ENCODE measurements at places on chromosomes 5 and 9.
A peak's percentile ranks its signal among the peaks of the same experiment; 100 is the strongest.

DNA sequence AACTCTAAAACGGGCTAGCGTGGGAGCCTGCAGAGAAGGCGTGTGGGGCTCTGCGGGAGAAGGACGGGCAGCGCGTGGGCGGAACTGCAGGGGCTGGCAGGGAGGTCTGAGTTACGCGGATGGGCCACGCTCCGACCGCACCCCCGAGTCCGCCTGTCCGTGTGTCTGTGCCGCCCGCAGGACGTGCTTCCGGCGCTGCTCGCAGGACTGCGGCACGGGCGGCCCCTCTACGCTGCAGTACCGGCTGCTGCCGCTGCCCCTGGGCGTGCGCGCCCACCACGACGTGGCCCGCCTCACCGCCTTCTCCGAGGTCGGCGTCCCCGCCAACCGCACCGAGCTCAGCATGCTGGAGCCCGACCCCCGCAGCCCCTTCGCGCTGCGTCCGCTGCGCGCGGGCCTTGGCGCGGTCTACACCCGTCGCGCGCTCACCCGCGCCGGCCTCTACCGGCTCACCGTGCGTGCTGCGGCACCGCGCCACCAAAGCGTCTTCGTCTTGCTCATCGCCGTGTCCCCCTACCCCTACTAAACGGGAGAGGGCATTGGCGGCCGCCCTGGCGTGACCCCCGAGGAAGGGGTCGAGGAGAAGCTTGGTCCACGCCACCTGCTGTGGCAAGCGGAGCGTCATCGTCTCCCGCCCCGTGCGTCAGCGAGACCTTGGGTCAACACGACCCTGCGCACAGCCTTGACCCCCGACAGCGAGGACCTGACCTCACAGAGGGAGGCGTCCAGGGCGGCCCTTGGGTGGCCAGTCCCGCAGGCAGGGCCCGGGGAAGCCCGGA is 11.4 kb upstream of the ASS1 start:
- H3K4me3 ChIP-seq: peak overlapping the region; percentile 42
- peak; percentile 84 for DNase-seq
- H3K36me3 ChIP-seq: no peaks in the 10 kb centered on the region
- peaks cover 14% of the 10 kb centered on the region for H3K4me1 ChIP-seq
- H3K27me3 ChIP-seq: peaks cover 19% of the 10 kb centered on the region

GRCh38 chr5:157855404-157855994 is 3.4 kb downstream of the CLINT1 start:
- no peaks in the 10 kb centered on the region for H3K27me3 ChIP-seq
- H3K27ac ChIP-seq: no peak overlapping the region
- peak overlapping the region; percentile 25 for H3K4me3 ChIP-seq
- DNase-seq: peak; percentile 83

DNA sequence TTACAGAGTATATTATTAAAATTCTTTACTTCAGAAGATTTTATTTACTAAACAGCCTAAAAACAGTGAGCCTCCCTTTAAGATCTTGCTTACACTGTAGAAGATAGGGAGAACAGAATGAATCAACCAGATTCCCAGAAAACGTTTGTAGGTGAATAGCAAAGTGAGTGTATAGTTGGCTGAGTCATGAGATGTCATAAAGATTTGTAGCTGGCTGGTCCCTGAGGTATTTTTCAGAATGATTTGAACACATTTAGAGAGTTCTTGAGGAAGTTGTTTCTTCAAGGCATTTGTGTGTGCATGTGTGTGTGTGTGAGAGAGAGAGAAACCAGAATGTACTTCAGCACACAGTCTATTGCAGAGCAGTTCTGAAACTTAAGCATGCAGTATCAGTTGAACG is 159.4 kb upstream of the PRR16 start:
- H3K27ac ChIP-seq: no peak overlapping the region
- DNase-seq: no peak
- H3K4me1 ChIP-seq: no peaks in the 10 kb centered on the region
- H3K36me3 ChIP-seq: no peaks in the 10 kb centered on the region
- no peaks in the 10 kb centered on the region for H3K27me3 ChIP-seq
- H3K4me3 ChIP-seq: no peak overlapping the region

DNA sequence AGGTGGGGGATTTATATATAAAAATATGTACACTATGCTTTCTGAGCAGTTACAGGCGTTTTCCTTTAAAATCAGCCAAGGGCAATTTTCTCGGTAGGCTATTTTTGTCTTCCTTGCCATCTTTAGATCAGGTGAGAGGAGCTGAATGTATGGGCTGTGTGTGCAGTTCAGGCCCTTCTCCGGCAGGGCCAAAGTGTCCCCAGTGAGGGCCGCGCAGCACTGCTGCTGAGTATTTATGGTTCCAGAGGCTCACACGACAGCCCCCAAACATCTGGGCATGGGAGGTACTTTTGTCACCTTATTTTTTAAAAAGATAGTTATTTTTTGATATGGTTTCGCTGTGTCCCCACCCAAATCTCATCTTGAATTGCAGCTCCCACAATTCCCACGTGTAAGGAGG is 11.5 kb downstream of the GFPT2 start:
- DNase-seq: no peak
- peaks cover 12% of the 10 kb centered on the region for H3K4me1 ChIP-seq
- H3K4me3 ChIP-seq: no peak overlapping the region
- H3K27me3 ChIP-seq: no peaks in the 10 kb centered on the region
- H3K36me3 ChIP-seq: peaks cover 10% of the 10 kb centered on the region

- H3K4me1 ChIP-seq: no peaks in the 10 kb centered on the region
- no peak for DNase-seq
- no peak overlapping the region for H3K27ac ChIP-seq
- no peaks in the 10 kb centered on the region for H3K36me3 ChIP-seq
Observed at GRCh38 chr5:101590384-101590783, 687.3 kb upstream of the ST8SIA4 start.

- H3K4me3 ChIP-seq: peak overlapping the region; percentile 94
- peak overlapping the region; percentile 98 for H3K27ac ChIP-seq
- no peak for DNase-seq
- peaks cover 76% of the 10 kb centered on the region for H3K4me1 ChIP-seq
- H3K27me3 ChIP-seq: no peaks in the 10 kb centered on the region
- peaks cover 27% of the 10 kb centered on the region for H3K36me3 ChIP-seq
Observed at GRCh38 chr5:178232920-178233429, 373 bp upstream of the PHYKPL start.

DNA sequence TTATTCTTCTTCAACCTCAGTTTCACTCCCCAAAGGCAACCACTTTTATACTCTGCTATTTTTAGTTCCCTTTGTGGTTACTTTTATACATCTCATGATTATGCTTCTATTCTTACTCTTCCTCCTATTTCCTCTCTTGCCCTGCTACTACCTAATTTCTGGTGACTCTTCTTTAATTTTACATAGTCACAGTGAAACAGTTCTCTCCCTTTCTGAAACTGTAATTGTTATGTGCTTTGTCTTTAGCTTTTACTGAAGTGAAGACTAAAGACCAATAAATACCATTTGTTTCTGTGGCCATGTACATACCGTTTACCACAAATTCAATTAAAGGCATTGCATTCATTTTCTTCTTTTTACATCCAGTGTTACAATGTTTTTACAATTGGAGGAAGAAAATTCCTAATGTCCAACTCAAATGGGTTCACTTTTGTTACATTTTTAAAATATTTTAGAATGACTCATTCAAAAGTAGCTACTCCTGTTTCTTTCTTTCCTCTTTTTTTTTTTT is 410.6 kb downstream of the PSAT1 start:
- no peaks in the 10 kb centered on the region for H3K4me1 ChIP-seq
- H3K27me3 ChIP-seq: no peaks in the 10 kb centered on the region
- no peaks in the 10 kb centered on the region for H3K36me3 ChIP-seq
- no peak overlapping the region for H3K4me3 ChIP-seq

GRCh38 chr9:37218800-37219425 is 98.5 kb downstream of the ZCCHC7 start:
- no peak for DNase-seq
- H3K4me1 ChIP-seq: no peaks in the 10 kb centered on the region
- no peak overlapping the region for H3K4me3 ChIP-seq
- H3K27me3 ChIP-seq: no peaks in the 10 kb centered on the region
- H3K36me3 ChIP-seq: no peaks in the 10 kb centered on the region

GRCh38 chr9:33698267-33698666 is 97.1 kb upstream of the PRSS3 start:
- no peaks in the 10 kb centered on the region for H3K36me3 ChIP-seq
- no peak overlapping the region for H3K27ac ChIP-seq
- H3K4me1 ChIP-seq: no peaks in the 10 kb centered on the region
- DNase-seq: no peak

DNA sequence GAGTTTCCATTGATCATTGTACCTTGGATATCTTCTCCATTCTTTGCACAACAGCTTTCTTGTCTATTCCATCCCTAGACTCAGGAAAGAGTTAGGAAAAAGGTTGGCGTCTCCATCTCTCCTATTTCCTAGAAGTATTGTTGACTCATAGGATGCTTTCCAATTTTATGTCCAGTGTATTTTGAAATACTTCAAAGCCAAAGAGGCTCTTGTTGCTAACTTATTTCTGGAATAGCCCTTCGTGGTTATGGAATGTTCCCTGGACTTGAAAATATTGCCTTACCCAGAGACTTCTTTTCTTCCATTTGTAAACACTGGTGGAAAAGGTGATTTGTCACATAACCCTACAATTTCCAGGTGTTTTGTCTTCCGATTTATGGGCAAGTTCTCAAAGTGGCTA is 402.3 kb upstream of the ZNF608 start:
- H3K36me3 ChIP-seq: no peaks in the 10 kb centered on the region
- H3K27ac ChIP-seq: no peak overlapping the region
- DNase-seq: no peak

- no peaks in the 10 kb centered on the region for H3K36me3 ChIP-seq
- DNase-seq: no peak
- H3K4me3 ChIP-seq: no peak overlapping the region
- no peaks in the 10 kb centered on the region for H3K4me1 ChIP-seq
- H3K27ac ChIP-seq: no peak overlapping the region
Observed at GRCh38 chr5:174093123-174093522, 47.6 kb downstream of the NSG2 start.
